GM03348 (cell line): ENCODE measurements at places on chromosomes 12 and 14.

DNA sequence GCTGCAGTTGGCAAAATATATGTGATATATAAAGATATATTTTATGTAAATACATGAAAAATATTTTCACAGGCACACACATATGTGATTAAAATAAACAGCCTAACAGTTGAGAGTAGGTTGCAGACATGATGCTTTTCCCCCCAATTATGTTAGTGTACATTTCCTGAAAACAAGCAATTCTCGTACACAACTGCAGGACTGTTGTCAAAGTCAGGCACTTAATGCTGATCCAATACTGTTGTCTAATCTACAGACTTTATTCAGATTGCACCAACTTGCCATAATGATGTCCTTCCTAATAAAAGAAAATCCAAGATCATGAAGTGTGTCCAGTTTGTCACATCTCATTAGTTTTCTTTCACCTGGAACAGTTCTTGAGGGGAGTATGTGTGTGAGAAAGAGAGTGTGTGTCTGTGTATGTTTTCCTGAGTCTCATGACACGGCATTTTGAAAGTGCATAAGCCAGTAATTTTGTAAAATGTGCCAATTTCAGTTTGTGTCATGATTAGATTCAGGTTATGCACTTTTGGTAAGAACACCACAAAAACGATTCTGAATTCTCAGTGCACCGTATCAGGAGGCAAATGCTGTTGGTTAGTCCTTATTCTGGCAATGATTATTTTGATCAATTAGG, 16.5 kb upstream of the SEL1L start:
- DNase-seq: no peak

GRCh38 chr12:62676521-62677307, 210.1 kb downstream of the MON2 start:
- DNase-seq: no peak

DNA sequence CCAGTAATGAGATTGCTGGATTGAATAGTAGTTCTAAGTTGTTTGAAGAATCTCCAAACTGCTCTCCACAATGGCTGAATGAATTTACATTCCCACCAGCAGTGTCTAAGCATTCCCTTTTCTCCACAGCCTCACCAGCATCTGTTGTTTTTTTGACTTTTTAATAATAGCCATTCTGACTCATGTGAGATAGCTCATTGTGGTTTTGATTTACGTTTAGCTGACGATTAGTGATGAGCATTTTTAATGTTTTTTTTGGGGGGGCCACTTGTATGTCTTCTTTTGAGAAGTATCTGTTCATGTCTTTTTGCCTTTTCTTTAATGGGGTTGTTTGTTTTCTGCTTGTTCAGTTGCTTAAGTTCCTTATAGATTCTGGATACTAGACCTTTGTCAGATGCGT, 8.1 kb upstream of the SLC15A5 start:
- no peak for DNase-seq

DNA sequence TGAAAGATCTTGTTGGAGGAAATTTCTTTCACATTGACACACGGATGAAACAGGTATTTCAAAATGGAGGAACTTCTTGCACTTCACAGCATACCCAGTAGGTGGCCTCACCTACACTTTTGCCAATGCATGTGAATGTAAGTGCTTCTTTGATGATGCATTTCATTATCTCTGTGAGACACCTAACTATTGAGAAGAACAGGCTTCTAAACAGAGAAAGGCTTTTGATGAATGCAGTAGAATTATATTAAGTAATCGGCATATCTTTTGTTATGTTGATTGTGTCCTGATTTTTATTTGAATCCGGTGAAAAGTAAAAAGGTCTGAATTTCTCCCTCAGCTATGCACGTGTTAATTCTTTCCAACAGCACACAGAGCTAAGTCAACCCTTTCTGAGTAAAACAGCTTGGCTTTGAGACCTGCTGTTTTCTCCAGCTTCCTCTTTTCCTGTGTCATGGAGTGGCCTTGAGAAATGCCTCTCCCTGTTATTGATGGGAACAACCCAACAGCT, 399.0 kb downstream of the NAV3 start:
- peak; percentile 21 for DNase-seq

DNA sequence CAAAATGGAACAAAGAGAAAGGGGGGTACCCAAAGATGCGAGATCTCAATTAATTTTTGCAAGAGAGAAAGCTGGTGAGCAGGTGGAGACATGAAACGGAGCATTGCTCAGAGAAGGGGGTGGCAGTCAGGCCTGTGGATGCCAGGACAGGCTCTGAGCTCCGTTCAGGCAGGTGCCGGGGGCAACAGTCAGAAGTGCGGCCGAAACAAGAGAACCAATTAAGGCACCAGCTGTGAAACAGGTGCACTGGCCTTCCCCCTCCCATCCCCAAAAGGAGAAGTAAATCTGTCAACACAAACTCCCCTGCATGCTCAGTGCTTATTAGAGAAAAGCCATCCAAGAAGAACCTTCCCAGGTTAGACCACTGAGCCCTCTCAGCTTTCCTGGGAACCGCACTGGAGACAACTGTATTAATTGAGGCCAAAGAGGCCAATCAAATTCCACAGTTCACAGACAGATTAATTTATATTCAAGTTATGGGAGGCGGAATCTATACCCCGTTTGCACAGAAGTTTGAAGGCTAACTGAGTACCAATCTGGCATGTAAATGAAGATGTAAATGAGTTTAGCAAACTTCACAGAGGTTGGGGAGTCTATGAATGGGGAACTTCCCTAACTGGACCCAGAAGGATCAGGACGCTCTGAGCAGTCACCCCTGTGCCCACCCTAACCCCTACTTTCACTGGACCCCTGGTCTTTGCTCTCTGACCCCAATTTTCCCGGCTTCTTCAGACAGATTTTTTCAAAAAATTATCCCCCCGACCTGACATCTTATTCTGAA, 20.9 kb downstream of the OAS2 start:
- DNase-seq: no peak

- no peak for DNase-seq
Measured at GRCh38 chr14:64476438-64476837, 11.1 kb downstream of the AKAP5 start.

GRCh38 chr12:7864601-7865150, 8.0 kb downstream of the SLC2A14 start:
- no peak for DNase-seq

GRCh38 chr12:93373961-93374656, 3.6 kb upstream of the NUDT4 start:
- DNase-seq: no peak

GRCh38 chr12:14656846-14657245, 39.6 kb downstream of the GUCY2C start:
- no peak for DNase-seq

GRCh38 chr14:32408018-32408417, 78.9 kb downstream of the AKAP6 start:
- no peak for DNase-seq

DNA sequence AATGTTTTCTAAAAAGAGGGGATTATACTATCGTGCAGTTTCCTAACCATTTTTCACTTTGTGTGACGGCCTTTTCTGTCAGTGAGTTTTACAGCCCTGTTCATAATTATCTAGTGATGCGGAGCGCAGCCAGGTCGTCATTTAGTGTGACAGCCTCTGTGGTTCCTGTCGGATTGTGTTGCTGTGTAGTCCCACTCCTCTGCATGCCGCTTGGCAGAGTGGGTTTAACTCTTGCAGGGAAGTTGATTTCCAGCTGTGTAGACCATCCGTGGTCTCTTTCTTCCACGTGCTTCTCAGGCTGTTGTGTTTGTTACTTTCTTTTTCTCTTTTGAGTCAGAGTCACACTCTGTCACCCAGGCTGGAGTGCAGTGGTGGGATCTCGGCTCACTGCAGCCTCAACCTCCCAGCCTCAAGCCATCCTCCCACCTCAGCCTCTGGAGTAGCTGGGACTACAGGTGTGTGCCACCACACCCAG, 8.6 kb downstream of the RAN start:
- peak; percentile 8 for DNase-seq

DNA sequence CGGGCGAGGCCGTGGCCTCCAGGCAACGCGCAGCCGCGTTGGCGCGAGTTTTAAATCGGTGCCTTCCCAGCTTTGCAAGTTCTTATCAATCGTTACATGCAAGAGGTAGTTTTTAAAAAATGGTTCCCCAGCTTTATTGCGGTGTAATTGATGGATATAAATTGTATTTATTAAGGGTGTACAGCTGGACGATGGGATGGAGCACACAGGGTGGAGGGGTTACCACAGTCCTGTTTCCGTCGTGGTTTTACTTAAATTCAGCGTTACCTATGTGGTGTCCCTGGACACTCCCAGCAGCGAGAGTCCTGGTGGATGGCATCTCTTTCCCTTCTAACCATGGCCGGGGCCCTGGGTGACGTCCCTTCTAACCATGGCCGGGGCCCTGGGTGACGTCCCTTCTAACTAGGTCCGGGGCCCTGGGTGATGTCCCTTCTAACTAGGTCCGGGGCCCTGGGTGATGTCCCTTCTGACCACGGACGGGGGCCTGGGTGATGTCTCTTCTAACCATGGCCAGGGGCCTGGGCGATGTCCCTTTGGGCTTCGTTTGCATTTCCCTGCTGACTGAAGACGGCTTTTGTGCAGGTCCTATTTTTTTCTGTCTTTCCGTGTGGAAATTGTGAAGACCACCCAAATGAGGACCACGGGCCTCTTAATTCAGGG, 97.9 kb downstream of the TNFAIP2 start:
- DNase-seq: no peak
